Transverse colon (tissue), 4 donors: ENCODE measurements at places on chromosomes 1 and 21.
A peak's percentile ranks its signal among the peaks of the same experiment; 100 is the strongest.

DNA sequence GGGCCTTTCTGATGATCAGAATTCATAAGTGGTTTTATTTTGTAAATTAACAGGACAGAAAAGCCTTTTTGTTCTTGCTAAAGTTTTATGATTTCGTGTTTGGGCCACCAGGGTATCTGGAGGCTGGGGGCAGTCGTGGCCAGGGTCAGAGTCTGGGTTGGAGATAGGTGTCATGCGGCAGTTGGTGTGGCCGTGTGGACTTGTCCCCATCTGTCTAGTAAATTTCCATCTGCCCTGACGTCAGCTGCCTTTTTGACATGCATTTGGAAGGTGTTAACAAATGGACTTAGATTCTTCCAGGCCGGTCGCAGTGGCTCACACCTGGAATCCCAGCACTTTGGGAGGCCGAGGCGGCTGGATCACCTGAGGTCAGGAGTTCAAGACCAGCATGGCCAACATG lies 56.8 kb downstream of the SKI start:
- DNase-seq, result no peak

DNA sequence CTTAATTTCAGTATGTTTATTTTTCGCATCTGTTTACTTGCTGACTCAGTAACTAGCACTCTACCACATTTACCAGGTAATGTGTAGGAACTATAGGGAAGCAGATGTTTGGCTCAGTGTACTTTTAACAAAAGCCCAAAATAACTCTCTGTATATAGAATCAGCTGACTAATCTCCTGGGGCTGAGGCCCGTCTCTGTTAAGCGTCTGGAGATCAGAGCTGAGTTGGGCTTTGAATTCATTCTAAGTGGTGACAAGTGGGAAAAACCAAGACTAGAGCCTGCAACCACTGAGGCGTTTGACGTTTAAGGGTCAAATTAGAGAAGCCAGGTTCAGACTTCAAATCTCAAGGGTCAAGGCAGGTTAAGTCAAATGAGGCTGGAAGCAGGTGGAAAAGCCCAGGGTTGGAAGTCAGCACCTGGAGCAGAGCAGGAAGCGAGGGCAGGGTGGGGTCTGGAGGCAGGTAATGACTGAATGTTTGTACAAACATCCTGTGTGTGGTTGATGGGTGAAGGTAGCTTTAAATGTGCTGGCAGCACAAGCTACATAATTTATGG lies 56.8 kb upstream of the LYST start:
- DNase-seq, result peak; percentile 72

DNA sequence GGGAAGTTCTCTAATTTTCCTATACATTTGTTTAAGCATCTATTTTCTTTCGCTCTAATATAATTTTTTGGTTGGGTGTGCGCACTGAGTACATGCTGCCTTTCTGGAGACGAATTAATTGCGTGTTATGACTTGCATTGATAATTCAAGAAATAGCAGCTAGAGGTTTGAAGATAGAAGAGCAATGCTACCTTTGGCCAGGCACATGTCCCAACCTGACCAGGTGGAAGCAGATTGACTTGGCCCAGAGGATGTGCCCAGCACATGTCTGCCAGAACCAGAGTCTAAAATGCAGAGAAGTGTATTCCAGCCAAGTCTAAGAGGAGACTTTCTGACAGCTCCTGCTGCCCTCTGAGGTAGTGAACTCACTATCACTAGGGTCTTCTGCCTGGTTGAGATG lies 114.3 kb downstream of the SLC35F3 start:
- DNase-seq, result no peak

DNA sequence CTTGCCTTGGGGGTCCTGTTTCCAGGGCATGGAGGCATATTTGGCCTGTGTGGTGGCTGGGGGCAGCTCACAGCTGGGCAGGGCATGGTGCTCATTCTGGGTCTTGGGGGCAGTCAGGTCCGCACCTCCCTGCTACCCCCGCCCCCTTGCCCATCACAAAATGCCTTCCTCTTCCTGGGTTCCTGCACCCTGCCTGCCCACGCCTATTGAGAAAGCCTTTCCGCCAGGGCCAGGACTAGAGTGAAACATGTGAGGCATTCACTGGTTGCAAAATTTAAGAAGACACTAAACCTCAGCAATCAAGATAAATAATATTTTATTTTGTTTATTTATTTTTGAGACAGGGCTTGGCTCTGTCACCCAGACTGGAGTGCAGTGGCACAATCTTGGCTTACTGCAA lies 19.7 kb downstream of the PTAFR start:
- no peak for DNase-seq

DNA sequence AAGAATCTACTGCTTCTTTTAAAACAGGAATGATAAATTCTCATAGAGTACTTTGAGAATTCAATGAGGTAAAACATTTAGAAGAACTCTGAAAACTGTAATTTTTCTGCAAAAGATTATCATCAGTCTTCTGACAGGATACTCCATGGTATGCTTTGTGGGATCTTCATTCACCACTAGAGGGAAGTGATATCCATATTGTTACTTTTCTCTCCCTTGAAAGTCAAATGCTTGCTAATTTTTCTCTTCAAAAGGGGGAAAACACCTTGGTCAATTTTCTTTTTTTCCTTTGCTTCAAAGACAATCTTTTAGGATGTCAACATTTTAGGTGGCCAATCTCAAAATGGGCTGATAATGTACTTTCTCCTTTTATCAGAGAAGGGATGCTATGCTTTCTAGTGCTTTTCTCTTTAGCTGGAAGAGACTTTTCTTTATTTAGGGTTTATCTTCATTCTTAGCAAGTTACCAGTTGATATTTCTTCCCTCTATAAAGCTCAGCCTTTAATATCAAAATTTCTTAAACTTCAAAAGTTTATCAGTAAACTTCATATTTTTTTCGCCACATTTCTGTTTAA lies 95.5 kb downstream of the NEGR1 start:
- no peak for DNase-seq

DNA sequence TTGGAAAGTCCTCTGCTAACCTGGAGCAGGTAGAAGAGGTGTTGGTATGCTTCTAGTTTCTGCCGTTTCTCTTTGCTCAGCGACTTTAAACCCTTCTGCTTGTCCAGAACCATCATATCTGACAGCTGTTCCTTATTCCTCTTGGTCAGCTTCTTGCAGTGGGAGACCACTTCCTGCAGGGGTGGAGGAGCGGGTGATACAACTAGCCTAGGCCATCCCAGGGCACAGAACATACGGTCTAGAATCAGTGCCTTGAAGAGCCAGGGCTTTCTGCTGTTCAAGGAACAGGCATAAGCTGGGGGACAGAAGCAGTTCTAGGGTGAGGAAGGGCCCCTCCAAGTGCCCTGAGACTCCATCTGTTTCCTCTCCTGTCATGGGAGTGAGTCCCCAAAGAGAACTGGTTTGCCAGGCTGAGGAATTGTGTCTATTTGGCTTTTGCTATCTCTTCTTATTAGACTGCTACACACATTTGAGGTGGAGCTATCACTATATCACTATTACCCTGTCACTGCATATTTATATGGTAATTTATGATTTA lies 32.5 kb downstream of the IQGAP3 start:
- no peak for DNase-seq

GRCh38 chr1:4621646-4622045 lies 32.8 kb upstream of the AJAP1 start:
- no peak for DNase-seq

GRCh38 chr1:86748622-86749373 lies 44.4 kb downstream of the SH3GLB1 start:
- DNase-seq, result no peak

- DNase-seq, result no peak
Observed at GRCh38 chr1:38833146-38833545, 26.4 kb downstream of the RRAGC start.

- no peak for DNase-seq
Observed at GRCh38 chr1:56978819-56979218, 13.0 kb upstream of the C8B start.

DNA sequence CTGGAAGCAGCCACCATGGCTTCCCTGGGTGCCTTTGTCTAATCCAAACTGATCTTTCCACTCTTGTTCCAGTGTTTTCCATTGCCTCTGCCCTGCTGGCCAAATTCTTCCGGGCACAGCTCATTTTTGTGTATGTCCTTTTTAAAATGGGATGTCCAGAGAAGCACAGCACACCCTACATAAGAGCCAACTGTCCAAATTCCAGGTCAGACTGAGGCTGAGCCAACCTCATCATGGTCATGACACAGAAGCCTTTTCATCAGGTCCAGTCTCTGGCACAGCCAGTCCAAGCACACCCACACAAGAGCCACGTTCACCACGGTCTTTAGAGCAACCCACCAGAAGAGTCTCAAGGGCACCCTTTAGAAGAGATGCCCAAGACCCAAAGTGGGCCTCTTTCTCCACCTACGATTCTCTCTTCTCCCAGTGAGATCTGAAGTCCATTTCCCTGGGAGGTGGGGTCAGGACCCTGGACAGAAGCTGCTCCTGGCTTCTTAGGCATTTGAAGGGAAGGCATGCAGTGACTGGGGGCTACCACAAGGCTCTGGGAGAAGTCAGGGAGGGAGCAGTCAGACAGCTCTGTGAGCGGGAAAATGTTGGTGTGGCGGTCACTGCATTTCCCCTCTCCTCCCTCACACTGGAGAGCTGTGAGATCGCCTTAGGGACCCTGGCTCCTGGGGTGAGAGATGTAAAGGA lies 53.2 kb downstream of the SYT2 start:
- DNase-seq, result no peak

DNA sequence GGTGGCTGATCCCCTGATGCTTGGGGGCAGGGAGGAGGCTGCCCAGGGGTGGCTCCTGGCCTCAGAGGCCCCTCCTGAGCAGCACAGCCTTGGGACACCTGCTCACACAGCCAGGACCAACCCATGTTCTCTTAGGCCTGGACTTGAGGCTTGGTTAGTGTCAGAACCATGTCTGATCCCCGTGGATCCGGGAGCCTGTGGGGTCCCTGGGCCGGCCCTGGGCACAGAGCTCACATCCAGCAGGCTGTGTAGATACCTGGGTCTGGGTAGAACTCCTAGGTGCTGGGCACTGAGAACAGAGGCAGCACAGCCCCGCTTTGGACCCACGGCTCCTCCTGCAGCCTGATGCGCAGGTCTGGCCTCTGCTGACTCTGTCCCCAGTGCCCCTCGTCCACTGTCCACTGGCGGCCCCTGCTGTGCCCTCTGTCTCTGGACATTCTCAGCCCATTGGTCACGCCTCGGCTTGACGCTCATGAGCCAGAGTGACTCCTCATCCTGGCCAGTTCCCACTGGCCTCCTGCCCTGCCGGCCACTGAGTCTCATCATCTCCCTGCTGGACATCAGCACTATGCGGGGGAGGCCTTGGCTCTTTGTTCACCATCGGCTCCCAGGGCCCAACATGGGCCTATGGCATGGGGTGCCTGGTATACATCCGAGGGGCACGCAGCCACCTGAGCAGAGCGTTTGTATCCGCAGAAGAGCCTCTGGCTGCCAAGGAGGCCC lies 70.2 kb downstream of the TRIM11 start:
- DNase-seq, result peak; percentile 2

DNA sequence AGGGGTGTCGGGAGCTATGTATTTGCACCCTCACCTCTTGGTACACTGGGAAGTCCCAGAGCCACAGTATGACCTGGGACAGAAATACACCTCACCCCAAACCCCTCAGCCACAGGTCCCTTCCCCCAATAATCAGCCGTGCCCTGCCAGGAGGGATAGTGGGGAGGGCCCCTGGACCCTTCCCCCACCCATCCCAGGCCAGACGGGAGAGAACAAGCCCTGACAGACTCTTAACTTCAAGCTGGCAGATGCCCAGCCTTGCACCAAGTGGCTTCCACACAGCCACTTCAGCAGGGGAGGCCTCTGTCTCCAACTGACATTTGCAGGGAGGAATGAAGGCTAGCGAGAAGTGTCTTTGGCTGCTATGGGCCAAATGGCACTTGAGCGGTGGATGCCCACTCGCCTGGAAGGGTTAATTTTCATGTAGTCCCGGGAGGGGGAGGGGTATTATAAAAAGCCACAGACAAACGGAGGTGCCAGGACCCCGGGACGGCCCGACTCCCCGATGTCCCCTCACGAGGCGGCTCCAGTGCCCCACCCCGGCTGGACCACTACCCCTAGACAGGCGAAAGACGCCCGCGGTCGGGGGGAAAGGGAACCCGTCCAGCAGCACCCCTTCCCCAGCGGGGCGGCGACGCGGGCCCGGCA lies 495 bp downstream of the SYNC start:
- no peak for DNase-seq

- no peak for DNase-seq
Observed at GRCh38 chr1:180542838-180543145, 16.0 kb upstream of the OVAAL start.

GRCh38 chr1:59879996-59880505 lies 46.5 kb downstream of the CYP2J2 start:
- DNase-seq, result no peak

DNA sequence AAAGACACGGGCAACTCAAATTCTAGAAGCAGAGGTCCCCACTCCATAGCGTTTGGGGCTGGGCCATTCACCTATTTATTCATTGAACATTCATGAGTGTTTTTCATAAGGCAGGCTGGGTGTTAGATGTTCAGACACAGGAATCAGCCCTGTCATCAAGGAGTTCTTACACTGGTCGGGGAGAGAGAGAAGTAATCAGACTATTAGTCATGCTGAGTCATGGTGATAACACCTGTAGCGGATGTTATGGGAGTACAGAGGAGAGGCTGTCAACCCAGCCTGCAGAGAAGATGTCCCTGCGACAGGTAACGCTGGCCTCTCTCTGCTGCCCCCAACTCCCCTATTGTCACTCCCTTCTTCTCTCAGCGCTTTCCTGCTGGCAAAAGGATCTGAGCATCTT lies 17.2 kb downstream of the LY9 start:
- DNase-seq, result no peak

GRCh38 chr1:186960861-186961260 lies 132.1 kb downstream of the PLA2G4A start:
- no peak for DNase-seq

GRCh38 chr1:98429965-98430443 lies 231.5 kb upstream of the SNX7 start:
- DNase-seq, result peak; percentile 47

DNA sequence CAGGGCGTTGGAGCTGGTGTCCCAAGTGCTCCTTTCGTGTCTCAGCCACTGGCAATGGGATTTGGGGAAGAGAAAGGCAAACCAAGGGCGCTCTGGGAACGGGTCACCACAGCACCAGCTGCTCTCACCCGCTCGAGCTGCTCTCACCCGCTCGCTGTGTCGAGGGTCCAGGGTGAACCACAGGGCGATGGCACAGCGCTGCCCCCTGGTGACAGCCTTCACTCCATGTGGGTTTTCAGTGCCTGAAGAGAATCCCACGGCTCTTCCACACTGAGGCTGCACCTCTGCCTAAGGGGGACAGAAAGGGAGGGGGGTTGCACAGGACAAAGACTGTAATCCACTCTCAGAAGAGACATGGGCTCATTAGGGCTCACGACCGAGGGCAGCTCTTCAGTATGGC lies 7.1 kb upstream of the CLDN19 start:
- DNase-seq, result peak; percentile 54

GRCh38 chr1:26529655-26530409 lies at the start of gene RPS6KA1:
Gene RPS6KA1 (plus strand): TSS chr1:26529761. CDS start chr1:26529921, 160 bp downstream.
- DNase-seq, result peak; percentile 80

DNA sequence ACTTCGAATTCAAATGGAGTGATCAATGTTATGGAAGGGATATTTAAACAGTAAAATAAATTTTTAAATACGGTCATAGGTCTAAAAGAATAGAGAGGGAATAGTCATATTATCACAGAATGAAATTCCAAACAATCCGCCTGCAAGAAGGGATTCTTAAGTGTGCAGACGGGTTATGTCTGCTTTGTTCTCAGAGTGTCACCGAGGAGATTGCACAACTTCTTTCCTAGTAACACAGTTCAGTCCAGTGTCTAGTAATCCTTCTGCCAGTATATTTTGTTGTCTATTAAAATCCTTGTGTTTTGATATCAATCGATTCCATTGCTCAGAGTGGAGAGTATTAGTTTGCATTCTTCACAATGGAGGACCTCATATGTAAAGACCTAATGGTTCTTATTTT lies 48.4 kb downstream of the LRRC53 start:
- DNase-seq, result no peak
